ENCODE measurements at places on chromosomes 3 and 15.

- DNase-seq = no peak
Observed at GRCh38 chr15:51735228-51736010, 2.0 kb downstream of the LYSMD2 start.

DNA sequence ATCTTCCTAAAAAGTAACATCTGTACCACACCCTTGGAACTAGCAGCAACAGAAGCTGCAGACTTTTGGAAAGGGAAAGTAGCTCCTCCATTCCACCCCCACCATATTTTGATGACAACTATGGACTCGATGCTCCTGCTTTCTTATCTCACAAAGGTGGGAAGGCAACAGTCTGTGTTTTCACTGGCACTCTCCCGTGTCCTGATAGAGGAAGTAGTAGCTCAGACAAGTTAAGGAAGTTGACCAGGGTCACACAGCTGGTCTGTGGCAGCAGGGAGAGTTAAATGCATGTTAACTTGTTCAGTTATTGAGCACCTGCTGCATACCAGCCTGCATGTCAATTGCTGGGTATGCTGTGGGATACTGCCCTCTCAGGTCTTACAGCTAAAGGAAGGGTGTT is 33.1 kb downstream of the BHLHE40 start:
- no peak for DNase-seq

GRCh38 chr3:4581498-4581897 is 88.3 kb downstream of the ITPR1 start:
- no peak for DNase-seq

- DNase-seq = no peak
Observed at GRCh38 chr15:83970295-83970890, 265.2 kb upstream of the GOLGA6L4 start.

DNA sequence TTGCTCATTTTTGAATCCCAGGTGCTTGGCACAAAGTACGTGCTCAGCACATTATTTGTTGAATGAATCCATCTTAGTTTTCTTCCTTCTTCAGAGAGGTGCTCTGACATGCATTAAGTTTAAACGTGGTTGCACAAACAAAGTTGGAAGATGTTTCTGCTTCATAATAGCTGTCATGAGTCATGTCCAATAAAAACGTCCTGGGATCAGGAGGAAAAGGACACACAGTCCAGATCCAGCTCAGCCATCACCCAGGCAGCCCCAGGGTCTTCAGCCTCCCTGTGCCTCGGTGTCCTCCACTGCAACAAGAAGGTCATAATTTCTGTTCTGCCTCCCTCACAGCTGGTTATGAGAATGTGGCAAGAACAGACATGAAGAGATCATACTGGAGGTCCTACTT is 55.4 kb downstream of the CCNL1 start:
- no peak for DNase-seq

DNA sequence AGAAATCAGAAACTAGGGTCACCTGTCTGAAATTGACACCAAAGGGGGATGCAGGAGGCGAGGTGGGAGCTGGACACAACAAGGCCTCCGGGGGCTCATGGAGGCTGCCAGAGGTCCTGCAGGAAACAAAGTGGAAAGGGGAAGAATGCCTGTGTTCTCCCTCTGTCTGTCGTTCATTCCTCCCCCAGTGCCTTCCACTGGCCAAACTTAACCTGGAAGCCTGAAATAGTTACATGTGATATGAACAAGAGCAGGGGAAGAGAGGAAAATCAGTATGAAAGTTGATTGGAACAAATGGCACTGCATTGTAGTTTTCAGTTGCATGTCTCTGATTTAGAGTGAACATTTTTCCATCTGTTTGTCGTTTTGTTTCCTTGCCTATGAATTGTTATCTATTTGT is 502.0 kb upstream of the CFAP20DC start:
- no peak for DNase-seq

- no peak for DNase-seq
Observed at GRCh38 chr15:33194237-33194636, 277 bp downstream of the FMN1 start.

DNA sequence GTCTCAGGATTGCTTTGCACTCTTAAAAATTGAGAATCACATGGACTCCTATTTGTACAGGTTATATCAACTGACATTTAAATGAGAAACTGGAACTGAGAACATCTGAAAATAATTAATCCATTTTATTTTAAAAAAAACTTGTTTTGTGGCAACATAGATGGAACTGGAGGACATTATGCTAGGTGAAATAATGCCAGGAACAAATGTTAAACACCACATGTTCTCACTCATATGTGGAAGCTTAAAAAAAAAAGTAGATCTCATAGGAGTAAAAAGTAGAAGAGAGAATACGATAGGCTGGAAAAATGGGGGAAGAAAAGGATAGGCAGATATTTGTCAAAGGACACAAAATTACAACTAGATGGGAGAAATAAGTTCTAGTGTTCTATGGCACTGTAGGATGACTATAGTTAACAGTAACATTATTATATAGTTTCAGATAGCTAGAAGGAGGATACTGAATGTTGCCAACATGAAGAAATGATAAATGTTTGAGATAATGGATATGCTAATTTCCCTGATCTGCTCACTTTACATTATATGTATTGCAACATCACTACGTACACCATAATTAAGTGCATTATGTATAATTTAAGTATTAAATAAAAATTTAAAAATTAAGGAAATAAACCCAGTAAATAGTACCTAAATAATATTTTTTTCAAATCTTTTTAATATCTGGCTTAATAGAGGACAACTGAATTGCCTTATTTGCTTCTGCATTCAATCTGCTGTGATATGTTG is 100.5 kb upstream of the TSPAN3 start:
- DNase-seq = no peak

- no peak for DNase-seq
Observed at GRCh38 chr3:57654267-57654666, 38.6 kb downstream of the DENND6A start.

DNA sequence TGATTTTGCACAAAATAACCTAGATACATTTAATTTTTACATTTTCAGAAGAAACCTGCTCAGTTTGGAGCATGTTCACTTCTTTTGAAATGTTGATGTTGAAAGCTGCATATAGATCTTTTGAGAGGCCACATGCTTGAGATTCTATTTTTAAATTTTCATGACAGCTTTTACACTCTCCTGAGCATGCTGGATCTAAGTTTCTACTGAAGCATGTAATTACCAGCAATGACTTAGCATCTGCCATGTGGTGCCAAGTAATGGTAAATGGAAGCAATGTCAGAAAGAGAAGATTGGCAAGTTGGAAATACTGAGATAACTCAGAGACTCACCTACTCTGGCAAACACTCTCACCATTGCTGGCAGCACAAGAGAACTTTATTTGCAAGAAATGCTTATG is 310.6 kb downstream of the NSUN3 start:
- DNase-seq = no peak

DNA sequence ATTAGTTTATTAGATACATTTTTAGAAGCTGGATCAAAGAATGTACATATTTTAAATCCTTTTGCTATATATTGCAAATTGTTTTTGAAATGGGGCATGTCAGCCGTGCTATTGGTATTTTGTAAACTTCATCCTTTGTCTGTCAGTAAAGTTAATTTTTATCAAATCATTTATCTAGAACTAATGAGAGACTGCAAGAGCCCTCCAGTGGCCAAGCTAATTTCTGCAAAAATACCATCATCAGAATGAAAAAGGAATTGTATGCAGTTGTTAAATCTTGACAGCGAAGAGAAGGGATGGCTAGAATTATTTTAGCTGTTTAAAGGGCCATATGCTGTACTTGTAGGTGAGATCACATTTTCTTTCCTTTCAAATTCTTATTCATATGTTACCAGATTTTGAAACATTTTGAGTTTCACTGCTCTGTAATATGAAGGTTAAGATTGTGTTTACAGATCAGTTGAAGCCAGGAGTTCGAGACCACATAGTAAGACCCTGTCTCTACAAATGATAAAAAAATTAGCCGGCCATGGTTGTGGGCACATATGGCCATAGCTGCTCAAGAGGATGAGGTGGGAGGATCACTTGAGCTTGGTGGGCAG is 8.1 kb upstream of the CLDN11 start:
- no peak for DNase-seq

DNA sequence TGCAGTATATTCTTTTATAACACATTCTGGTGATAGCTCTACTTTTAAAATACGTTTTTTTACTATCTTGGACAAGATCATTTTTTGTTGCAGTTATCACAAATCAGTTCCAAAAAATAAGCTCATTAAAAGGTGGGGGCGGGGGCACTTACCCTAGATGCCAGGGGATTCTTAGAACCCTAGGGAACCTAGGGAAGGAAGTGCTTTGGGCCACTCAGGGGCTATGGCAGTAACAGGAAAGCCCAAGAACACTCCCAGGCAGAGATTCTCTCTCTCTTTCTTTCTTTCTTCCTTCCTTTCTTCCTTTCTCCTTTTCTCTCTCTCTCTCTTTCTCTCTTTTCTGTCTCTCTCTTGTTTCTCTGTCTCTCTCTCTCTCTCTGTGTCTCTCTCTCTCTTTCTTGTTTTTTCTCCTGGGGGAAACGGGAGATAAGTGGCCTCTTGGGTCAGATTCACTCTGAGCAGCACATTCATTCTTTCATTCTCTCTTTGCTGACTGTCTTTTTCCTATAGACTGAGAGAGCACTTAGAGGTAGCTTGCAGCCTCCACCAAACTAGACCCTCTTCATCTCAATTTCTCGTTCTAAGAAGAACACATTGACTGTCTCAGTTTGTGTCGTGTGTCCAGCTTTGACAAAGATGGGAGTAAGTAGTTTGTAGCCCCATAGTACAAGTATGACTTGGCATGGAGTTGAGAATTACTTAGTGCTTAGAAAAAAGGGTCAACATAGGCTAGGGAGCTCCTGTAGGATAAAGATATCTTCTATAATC is 16.6 kb downstream of the SCAANT1 start:
- no peak for DNase-seq

- DNase-seq = no peak
Observed at GRCh38 chr3:106611116-106611515, 742.3 kb upstream of the CBLB start.
